ENCODE measurements at places on chromosomes 7 and 10. TPM values are rescaled to one million over a fixed set of nuclear protein-coding genes. Genes with fewer than 3 reads are reported as not detected.

The ETV1 gene
- 8.5 TPM for total RNA-seq

GRCh38 chr7:140723006-140723405, 26.5 kb downstream of the NDUFB2 start:
- no peak for DNase-seq

The ZRANB1 gene
- total RNA-seq: 26.3 TPM

DNA sequence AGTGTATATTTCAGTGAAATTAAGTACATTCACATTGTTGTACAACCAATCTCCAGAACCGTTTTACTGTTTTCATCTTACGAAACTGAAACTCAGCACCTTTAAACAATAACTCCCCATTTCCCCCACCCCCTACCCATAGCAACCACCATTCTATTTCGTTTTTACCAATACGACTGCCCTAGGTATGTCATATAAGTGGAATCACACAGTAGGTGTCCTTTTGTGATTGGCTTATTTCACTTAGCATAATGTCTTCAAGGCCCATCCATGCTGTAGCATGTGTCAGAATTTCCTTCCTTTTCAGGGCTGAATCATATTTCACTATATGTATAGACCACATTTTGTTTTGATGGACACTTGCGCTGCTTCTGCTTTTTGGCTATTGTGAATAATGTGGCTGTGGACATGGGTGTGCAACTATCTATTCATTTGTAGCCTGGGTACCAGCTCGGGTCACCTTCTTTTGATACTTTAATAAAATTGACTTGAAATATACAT, 34.3 kb upstream of the DLG5 start:
- no peak for DNase-seq

The CALCR gene
- 0.16 TPM for total RNA-seq

The CALD1 gene
- 389 TPM for total RNA-seq

GRCh38 chr7:140059273-140060242, 3.2 kb downstream of the PARP12 start:
- DNase-seq: peak; percentile 91
